DND-41 (cell line): ENCODE measurements at places on chromosomes 6 and 20.
A peak's percentile ranks its signal among the peaks of the same experiment; 100 is the strongest.

DNA sequence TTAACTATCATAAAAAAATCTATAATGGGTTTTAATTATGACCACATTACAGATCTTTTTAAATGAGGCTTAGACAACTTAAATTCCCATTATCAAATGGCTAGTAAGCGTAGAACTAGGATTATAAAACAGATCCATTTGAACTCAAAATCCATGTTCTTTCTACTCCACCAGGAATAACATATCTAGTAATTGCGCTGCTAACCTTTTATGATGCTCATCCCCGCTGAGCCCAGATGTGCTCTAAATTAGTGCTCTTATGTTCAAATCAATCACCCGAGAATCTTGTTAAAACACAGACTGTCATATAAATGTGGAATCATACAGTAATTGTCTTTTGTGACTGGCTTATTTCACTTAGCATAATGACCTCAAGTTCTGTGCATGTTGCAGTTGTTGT is 903.1 kb downstream of the PHF3 start:
- no peak for DNase-seq

GRCh38 chr6:17334265-17334664 is 53.1 kb downstream of the RBM24 start:
- DNase-seq = no peak

- peak; percentile 61 for DNase-seq
Observed at GRCh38 chr6:130322673-130323268, 43.0 kb upstream of the TMEM200A start.

DNA sequence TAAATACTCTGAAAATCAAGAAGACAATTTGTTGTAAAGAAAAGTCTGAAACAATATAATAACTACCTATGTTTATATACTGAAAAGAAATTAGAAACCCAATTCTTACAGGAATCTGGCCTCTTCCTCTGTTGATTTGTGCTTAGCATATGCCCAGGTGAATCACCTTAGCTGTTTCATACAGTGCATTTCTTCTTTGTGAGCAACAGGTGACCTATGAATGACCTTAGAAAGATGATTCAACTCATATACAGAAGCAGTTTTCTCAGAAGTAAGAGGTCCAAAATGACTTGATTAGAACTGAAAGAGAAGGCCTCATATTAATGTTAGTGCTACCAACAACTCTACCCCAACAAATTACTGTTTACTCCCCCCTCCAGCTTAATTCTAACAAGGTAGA is 419.5 kb upstream of the ID4 start:
- no peak for DNase-seq

- DNase-seq = no peak
Observed at GRCh38 chr6:157245436-157245835, 77.9 kb downstream of the TMEM242 start.

GRCh38 chr6:112253841-112254816 is at the start of gene LAMA4:
TSS of gene LAMA4 (minus strand) at chr6:112254567. CDS start at chr6:112254150, 417 bp downstream.
- no peak for DNase-seq

DNA sequence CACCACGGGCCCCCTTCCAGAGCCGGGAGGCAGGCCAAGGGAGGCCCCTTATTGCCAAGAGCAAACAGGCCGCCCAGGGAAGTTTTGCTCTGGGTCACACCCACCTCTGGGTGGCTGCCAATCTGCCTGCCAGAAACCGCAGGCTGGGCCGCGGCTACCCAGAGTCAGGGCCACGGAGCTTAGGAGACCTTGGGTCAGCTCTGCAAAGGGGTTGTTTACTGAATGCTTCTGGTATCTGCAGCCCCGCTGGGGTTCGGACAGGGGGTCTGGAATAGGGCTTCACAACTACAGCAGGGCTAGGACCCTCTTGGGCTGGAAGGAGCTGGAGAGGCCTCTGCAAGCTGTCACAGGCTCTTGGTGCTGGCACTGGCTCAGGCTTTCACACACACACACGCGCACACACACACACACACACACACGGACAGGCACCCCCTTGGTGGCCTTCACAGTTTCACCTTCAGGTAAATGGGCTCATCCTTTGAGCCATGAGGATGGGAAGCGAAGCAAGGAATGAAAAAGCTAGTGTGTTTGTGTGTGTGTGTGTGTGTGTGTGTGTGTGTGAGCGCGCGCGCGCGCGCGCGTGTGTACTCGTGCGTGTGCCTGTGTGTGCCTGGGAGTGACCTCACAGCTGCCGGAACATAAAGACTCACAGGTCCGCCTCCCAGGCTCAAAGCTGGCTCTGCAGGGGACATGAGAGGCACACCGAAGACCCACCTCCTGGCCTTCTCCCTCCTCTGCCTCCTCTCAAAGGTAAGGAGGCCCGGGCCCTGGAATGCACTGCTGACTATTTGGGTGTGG is at the start of gene CCN5:
TSS of gene CCN5 (plus strand) at position 669 of the 798 bp plus-strand sequence. CDS start at position 691, 22 bp downstream.
- no peak for DNase-seq

GRCh38 chr20:38471987-38472512 is 593 bp upstream of the RALGAPB start:
- no peak for DNase-seq

GRCh38 chr6:20403766-20404640 is 2.3 kb downstream of the E2F3 start:
- DNase-seq = peak; percentile 79
